Foreskin melanocyte (primary cell): ENCODE measurements at places on chromosomes 2 and 18.
A peak's percentile ranks its signal among the peaks of the same experiment; 100 is the strongest.

GRCh38 chr2:39696838-39697237, 31.1 kb downstream of the TMEM178A start:
- DNase-seq: peak; percentile 65

GRCh38 chr2:68185541-68186164, 28.0 kb downstream of the PNO1 start:
- no peak for DNase-seq

- no peak for DNase-seq
These were observed 486.7 kb downstream of the EPHA4 start for GRCh38 chr2:221085341-221085900.

- no peak for DNase-seq
These were observed 166.5 kb upstream of the COPS8 start for GRCh38 chr2:236919209-236919608.

- no peak for DNase-seq
These were observed 4.8 kb upstream of the CELF4 start for GRCh38 chr18:37570336-37570930.

GRCh38 chr18:46332921-46333341, 228.7 kb downstream of the HAUS1 start:
- no peak for DNase-seq

DNA sequence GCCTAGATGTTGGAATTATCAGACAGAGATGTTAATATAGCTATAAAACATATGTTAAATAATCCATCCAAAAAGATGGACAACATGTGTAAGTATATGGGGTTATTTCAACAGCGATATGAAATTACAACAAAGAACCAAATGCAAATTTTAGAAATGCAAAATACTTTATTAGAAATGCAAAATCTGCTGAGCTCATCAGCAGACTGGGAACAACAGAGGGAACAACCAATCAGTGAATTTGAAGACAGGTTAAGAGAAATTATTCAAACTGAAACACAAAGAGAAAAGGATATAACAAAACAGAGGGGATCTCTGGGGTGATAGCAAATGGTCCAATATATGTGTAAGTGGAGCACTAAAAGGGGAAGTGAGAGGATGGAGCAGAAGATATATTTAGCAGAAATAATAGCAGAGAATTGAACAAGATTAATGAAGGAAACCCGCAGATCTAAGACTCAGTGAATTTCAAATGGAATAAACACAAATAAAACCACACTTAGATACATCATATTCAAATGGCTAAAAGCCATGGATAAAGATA, 13.5 kb upstream of the HS6ST1 start:
- DNase-seq: no peak

- DNase-seq: no peak
These were observed 246.9 kb upstream of the CYP26B1 start for GRCh38 chr2:72394541-72395070.

GRCh38 chr18:6414723-6415417, at the start of gene L3MBTL4:
TSS of gene L3MBTL4 (minus strand) at chr18:6414911. CDS start at chr18:6311625, 103,286 bp downstream.
- DNase-seq: no peak

DNA sequence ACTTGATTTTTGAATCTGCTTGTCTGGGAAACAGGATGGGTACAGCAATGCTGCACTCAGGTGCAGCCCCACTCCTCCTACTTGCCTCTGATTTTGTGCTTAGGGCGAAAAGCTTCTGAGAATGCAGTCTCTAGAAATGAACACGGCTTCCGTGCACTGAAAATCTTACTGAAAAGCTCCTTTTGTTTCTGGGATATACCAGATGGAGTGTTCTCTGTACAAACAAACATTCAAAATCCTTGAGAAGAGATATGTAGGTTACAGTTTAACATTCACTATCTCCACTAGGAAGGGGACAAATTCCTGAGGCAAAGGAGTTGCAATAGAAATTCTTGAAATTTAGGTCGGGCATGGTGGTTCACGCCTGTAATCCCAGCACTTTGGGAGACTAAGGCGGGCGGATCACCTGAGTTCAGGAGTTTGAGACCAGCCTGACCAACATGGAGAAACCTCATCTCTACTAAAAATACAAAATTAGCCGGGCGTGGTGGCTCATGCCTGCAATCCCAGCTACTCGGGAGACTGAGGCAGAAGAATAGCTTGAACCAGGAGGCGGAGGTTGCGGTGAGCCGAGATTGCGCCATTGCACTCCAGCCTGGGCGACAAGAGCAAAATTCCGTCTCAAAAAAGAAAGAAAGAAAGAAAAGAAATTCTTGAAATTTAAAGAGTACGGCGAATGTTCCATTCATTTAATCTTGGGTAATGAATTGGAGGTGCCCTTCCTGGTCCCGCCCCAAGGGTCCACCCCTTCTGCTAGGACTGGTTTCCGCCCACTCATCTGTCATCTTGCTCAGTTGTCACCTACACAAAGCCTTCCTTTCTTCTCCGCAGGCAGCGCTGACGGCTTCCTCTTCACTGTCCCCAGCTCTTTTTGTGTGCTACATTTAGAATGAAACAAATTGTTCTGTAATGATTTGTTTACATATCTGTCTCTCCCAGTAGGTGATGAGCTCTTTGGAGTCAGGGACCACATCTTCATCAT, 92.4 kb downstream of the SOCS6 start:
- peak; percentile 59 for DNase-seq

DNA sequence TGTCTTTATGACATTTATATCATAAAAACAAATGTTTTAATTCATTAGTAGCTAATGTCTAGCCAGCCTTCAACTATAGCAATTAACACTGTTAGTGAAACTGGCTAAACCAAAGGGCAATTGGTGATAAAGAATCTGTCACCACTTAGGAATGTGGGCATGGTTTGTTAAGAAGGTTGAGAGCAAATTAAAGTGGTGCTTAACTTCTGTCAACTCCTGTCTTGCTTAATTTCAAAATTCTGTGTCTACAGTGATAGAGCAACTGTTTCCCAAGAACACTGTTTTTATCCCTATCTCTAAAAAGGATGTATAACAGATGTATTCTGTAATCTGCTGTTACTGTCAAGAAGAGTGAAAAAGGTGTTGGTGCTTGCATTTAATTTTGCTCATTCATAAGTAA, 36.5 kb downstream of the CFAP36 start:
- peak; percentile 6 for DNase-seq

- DNase-seq: no peak
These were observed 322.1 kb downstream of the CNTNAP5 start for GRCh38 chr2:124347209-124347608.

- DNase-seq: no peak
These were observed 64.0 kb upstream of the MCFD2 start for GRCh38 chr2:46979571-46979979.
